ENCODE measurements at places on chromosomes 6 and 20.

GRCh38 chr20:56350842-56351241, 7.9 kb upstream of the FAM210B start:
- no peak for DNase-seq

DNA sequence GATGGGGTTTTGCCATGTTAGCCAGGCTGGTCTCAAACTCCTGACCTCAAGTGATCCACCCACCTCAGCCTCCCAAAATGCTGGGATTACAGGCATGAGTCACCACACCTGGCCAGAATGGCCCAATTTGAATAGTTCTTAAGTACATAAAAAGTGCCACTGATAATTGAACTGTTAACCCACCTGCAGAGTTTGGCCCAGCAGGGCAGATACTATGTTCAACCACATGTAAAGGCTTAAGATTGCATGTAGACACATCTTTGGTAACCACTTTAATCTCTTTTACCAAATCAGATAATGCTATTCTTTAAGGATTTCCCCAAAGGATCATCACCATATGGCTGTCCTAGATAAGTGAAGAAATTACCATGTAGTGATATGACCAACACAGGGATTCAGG, 21.3 kb upstream of the SGK1 start:
- peak; percentile 78 for DNase-seq

DNA sequence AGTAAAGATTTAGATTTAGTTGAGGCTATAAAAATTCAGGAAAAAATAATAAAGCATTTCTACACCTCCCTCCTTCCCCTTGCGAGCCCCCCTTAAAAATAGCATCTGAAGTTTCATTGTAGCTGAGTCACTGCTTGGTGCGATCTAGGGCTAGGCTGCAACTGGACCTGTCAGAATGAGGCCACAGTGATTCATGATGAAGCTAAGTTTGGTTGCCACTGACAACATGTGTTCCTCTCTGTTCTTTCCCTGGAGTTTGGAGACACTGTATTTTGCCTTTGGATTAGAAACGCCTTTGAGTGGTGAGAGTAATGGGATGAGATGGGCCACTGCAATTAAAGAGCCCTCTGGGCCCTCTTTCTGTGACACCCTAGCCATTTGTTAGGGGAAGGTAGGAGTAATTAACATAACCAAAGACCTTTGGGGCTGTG, 334.1 kb downstream of the NRN1 start:
- DNase-seq: no peak

DNA sequence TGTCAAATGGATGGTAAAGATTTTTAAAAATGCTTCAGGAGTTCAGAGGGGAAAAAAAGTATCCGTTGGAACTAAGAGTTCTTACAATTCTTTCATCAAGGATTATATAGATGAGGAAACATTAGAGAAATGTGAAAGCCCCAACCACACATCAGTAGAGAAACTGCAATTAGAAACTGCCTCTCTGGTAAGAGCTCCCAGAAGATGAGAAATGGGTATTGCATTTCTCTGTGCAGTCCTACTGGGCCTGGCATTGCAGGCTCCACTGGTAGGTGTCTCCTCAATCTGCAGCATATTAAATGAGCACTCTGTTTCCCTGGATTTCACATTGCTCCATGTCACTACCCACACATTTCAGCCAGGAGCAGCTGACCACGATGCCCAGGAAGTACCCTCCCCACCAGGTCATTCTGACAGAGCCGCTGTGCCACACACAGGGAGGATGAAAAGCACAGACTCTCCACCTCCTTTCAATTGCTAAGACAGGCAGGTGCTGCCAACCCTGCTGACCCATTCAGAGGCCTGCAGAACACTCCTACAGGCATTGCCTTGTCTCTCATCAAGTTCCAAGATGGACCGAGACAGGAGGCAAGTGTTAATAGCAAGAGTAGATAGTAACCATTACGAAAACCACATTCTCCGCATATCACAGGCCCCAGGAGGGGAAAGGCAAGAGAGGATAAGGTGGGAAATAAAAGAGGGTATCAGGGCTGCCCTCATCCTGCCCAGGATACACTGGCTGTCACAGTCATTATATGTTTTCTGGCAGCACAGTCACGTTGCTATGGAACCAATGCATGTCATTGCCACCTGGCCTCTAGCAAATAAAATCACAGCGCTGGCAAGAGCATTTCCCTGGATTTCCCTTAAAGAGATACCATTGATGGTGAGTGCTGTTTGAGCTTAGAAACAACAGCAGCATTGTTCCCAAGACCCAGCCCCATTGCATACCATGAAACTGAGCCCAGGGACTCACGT, 241.7 kb downstream of the ATXN1 start:
- DNase-seq: peak; percentile 45
